ENCODE measurements at places on chromosomes 6 and 20. TPM values are rescaled to one million over a fixed set of nuclear protein-coding genes. Genes with fewer than 3 reads are reported as not detected.

DNA sequence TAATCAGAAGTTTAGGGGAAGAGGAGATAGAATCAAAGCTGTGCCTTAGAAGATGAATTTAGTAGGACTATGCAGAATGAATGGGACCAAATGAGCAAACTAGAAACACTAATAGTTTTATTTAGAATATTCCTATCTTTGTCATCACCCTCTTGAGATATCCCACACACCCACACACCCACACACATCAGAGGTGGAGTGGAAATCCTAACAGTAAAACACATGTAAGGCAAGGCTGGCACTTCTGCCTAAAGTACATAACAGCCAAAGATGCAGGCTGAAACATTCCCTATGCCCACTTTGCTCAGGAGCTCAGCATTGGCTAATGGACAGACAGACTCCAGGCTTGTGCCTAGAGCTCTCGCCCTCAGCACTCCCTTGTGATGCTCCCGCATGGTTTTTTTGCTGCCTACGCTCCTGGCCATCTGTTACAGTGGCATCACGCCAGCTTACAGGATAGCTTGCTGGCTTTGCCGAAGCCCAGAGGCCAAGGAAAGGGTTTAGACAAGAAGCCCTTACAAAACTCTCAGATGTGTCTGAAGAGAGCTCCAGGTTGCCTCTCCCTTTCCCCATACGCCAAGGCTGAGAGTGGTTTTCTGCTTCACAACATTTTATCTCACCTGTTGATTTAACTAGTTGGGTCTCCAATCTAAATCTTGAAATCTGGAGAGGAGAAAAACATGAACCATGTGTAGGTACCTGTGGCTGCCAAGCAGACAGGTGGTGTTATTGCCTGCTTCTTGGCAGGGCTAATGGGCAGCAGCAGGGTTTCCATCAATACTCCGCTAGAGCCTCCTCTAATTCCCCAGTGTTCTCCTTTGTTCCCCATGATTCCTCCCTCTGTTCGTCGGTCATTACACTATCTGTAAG lies 282.6 kb upstream of the ID4 start:
- peaks cover 4% of the 10 kb centered on the region for H3K4me1 ChIP-seq
- no peak overlapping the region for H3K27ac ChIP-seq
- DNase-seq: no peak
- H3K36me3 ChIP-seq: no peaks in the 10 kb centered on the region
- H3K4me3 ChIP-seq: no peak overlapping the region

DNA sequence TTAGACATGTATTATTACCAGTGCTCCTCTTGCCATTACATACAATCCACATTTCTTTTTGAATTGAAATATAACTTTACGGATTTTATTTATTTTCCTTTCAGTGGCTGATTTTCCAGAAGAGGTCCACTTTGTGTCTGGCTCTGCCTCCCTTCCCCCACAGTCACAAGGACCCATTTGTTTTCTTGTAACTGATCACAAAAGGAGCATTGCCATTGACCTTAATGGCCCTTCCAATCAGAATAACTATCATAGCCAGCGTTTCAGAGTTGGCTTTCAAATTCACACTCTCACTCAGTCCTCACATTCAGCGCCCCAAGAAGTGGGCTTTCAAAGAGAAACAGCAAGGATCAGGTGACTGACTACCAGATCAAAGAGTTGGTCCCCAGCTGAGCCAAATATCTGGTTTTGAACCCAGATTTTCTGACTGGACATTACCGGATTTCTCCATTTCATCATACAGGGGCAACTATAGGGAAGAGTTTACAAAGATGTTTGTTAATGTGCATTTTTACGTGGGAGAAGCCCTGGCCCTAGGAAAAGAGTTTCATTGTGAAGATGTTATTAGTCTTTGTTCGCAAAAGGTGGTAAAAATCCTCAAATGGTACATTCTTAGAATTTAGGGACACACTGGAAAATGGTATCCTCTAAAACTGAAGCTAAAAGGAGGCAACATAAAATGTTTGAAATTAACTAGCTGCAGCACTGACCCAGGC lies 2.0 kb upstream of the SLC22A23 start:
- H3K36me3 ChIP-seq: no peaks in the 10 kb centered on the region
- H3K4me1 ChIP-seq: peaks cover 20% of the 10 kb centered on the region
- no peak overlapping the region for H3K4me3 ChIP-seq

DNA sequence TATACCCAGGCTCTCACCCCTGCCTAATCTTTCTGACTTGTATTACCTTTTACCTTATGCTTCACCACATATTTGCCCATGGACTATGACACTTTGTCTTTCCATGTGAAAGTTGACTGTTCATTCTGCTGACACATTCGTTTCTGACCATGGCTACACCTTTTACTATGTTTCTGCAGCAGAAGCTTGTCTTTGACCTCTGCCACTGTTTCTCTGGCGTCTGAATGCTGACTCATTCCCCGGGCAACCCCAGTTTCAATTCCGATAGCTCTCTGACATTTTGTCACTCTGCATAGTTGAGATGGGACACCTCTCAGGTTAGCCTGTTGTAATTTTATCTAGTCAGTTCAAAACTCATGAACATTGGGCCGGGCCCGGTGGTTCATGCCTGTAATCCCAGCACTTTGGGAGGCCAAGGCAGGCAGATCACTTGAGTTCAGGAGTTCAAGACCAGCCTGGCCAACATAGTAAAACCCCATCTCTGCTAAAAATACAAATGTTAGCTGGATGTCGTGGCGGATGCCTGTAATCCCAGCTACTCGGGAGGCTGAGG lies 50.7 kb downstream of the SLC26A8 start:
- no peaks in the 10 kb centered on the region for H3K36me3 ChIP-seq
- no peaks in the 10 kb centered on the region for H3K4me1 ChIP-seq

GRCh38 chr6:107691062-107691751 lies 132.9 kb downstream of the SCML4 start:
- DNase-seq: no peak
- peaks cover 16% of the 10 kb centered on the region for H3K4me1 ChIP-seq
- H3K4me3 ChIP-seq: no peak overlapping the region
- no peaks in the 10 kb centered on the region for H3K27me3 ChIP-seq
- no peaks in the 10 kb centered on the region for H3K36me3 ChIP-seq

GRCh38 chr20:62537649-62538292 lies 62.0 kb upstream of the GATA5 start:
- no peaks in the 10 kb centered on the region for H3K27me3 ChIP-seq
- H3K4me3 ChIP-seq: no peak overlapping the region
- H3K27ac ChIP-seq: no peak overlapping the region
- no peaks in the 10 kb centered on the region for H3K4me1 ChIP-seq
- no peak for DNase-seq

GRCh38 chr20:63022501-63022900 lies 15.7 kb upstream of the BHLHE23 start:
- H3K36me3 ChIP-seq: no peaks in the 10 kb centered on the region
- H3K4me1 ChIP-seq: no peaks in the 10 kb centered on the region
- H3K27ac ChIP-seq: no peak overlapping the region
- no peaks in the 10 kb centered on the region for H3K27me3 ChIP-seq
- DNase-seq: no peak

DNA sequence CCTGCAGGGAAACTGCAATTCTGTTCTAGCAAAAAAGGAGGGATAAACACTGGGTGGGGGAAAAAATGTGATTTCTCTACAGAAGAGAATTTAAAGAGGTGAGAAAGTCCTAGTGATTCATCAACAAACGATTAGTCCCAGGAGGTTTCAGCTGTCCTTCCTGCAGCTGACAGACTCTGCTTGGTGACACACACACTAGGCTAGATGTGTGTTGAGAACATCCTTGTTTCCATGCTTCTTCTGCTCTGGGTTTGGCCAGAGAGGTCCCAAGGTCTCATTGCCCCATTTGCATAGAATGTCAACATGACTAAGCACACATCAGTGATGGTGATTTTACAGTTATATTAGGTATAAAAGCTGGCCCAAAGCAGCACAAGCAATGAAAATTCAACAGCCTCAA lies 258.3 kb downstream of the NFATC2 start:
- no peak overlapping the region for H3K27ac ChIP-seq
- DNase-seq: no peak

DNA sequence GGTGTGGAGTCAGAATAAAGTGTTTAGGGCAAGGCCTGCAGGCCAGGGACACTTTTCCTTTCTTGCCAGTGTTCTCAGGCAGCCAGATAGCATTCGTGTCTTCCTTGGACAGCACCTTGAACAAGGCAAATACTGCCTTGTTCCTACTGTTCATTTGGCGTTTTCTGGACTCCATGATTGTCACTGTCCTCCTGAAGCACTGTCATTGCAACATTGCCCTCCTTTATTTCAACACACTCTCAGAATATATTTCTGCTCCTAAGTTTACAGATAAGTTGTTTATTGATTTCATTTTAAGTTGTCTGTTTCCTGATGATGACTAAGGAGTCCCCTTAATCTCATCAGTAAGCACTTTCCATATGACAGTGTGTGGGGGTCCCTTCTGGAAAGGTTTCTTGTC lies 15.1 kb upstream of the DEF6 start:
- no peak overlapping the region for H3K27ac ChIP-seq
- H3K4me3 ChIP-seq: no peak overlapping the region
- peaks cover 14% of the 10 kb centered on the region for H3K36me3 ChIP-seq
- no peaks in the 10 kb centered on the region for H3K4me1 ChIP-seq
- no peaks in the 10 kb centered on the region for H3K27me3 ChIP-seq

DNA sequence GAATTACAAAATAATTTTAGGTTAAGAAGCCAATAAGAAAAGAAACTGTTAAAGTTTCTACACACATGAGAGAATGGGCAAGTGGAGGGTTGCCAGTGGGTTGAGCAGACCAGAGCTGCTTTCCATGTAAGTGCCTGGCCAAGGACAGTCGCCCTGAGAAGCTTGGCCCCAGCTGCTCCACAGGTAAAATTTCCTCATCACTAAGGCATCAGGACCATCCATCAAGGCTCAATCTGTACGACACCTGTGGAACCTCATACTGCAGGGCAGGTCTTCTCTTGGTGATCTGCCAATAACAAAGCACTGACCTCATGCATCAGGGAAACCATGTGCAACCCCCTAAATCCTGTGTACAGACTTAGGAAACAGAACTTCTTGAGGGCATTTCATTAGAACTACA lies 115.4 kb downstream of the INSM1 start:
- H3K36me3 ChIP-seq: no peaks in the 10 kb centered on the region
- H3K4me3 ChIP-seq: no peak overlapping the region
- no peak for DNase-seq
- no peaks in the 10 kb centered on the region for H3K4me1 ChIP-seq

- no peaks in the 10 kb centered on the region for H3K4me1 ChIP-seq
- H3K36me3 ChIP-seq: peaks cover 63% of the 10 kb centered on the region
- H3K27ac ChIP-seq: no peak overlapping the region
- H3K27me3 ChIP-seq: no peaks in the 10 kb centered on the region
- no peak overlapping the region for H3K4me3 ChIP-seq
- no peak for DNase-seq
Measured at GRCh38 chr6:7895125-7895423, 15.5 kb downstream of the TXNDC5 start.

DNA sequence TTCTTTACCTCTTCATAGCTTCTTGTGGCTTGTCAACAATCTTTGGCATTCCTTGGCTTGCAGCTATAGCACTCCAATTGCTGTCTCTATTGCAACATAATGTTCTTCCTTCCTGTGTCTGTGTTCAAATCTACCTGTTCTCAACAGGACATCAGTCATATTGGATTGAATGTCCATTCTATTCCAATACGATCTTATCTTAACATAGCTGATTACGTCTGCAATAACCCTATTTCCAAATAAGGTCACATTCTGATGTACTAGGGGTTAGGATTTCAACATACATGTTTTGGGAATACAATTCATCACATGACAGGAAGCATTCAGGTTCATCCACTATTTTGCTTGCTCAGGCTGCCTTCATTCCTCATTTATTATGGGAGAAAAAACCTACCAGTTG lies 684.4 kb upstream of the CITED2 start:
- H3K36me3 ChIP-seq: no peaks in the 10 kb centered on the region
- H3K27me3 ChIP-seq: no peaks in the 10 kb centered on the region
- no peak for DNase-seq
- H3K27ac ChIP-seq: no peak overlapping the region

DNA sequence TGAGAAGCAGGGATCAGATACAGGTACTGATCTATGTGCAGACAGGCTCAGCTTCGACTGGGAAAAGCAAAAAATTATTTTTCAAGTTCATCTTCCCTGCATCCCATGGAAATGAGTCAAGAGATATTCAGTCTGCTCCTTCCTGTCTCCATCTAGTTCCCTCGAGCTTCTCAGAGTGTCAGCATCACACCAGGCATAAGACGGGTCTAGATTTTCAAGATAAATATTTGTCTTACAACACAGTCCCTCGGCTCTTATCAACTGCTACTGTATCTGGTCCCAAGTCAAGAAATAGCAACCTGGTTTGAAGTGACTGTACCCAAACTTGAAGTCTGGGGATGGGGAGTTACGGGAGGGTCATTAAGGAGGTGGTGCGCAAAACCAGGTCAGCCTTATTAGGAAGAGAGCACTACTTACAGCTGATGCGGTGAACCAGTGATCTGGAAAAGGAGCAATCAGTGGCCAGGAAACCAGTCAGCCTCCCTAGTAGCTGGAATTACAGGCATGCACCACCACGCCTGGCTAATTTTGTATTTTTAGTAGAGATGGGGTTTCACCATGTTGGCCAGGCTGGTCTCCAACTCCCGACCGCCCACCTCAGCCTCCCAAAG lies 29.7 kb downstream of the ZMYND8 start:
- peaks cover 58% of the 10 kb centered on the region for H3K4me1 ChIP-seq
- H3K27ac ChIP-seq: no peak overlapping the region
- no peak for DNase-seq
- no peaks in the 10 kb centered on the region for H3K36me3 ChIP-seq
- no peaks in the 10 kb centered on the region for H3K27me3 ChIP-seq

- H3K27me3 ChIP-seq: no peaks in the 10 kb centered on the region
- peaks cover 15% of the 10 kb centered on the region for H3K36me3 ChIP-seq
- H3K27ac ChIP-seq: no peak overlapping the region
- H3K4me3 ChIP-seq: no peak overlapping the region
- no peak for DNase-seq
Measured at GRCh38 chr6:158071121-158072082, 89.7 kb downstream of the SYNJ2 start.

Gene OSBPL2
- 48.5 TPM for total RNA-seq

Gene TMEM14C
- 129 TPM for total RNA-seq

Gene SLC22A7
- total RNA-seq: not detected

Gene STMN3
- total RNA-seq: 14.4 TPM

Gene LY86
- total RNA-seq: 4.5 TPM

Gene LAMA4
- 34.9 TPM for total RNA-seq

Gene ACTR5
- total RNA-seq: 8.1 TPM

Gene FNDC1
- total RNA-seq: 5.3 TPM

Gene OR2B6
- not detected for total RNA-seq

Gene PLG
- total RNA-seq: not detected
